ENCODE measurements at places on chromosomes 4 and X.
A peak's percentile ranks its signal among the peaks of the same experiment; 100 is the strongest.

- DNase-seq, result no peak
These were observed 59.3 kb downstream of the PHKA2 start for GRCh38 chrX:18924507-18925088.

GRCh38 chr4:144411119-144411518 lies 234.8 kb upstream of the HHIP start:
- no peak for DNase-seq

DNA sequence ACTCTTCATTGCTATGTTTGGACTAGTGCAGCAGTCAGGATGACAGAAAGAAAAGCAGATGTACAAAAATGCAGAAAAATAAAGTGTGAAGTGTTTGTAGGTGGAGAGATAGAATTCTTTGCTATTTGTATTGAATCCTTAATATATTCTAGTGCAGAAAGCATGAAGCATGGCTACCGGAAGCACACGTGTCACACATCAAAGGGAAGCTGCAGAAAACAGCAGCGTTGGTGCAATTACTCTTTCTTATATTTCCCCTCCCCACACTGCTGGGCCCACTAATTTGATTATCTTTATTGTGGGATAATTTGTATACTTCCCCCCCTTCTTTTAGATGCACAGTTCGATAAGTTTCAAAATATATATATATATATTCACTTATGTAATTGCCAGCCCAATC lies 35.9 kb upstream of the TAPT1 start:
- DNase-seq, result no peak

DNA sequence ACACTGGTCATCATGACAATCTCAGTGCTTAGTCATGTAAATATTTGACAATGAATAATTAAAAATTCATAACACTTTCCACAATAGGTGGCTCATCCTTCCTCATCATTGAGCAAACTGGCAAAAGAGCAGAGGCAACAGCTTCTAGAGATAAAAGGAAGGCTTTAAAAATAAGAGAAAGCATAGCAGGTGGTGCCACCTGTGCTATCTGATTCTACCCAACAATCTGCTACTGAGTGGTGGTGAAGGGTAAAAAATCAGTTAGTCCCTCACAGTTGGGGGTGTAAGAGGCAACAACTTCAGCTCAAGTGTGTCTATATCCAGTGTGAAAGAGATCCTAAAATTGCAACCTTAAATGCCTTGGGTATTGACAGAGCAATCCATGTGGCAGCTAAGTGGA lies 280.1 kb upstream of the PPARGC1A start:
- DNase-seq, result no peak

DNA sequence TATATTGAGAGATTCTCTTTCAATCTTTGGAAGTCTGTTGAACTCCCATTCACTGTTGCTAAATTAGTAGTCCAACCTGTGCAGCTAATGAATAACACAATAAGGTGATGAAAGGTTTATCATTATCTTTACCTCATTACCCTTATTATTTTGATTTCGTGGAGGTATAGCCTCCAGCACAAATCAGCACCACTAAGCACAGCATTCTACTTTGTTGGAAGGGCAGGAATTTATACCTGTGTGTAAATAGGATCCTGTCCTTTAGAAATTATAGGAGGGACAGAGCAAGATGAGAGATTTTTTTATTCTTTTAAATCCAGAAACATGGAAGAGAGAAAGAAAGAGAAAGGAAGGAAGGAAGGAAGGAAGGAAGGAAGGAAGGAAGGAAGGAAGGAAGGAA lies 454.1 kb downstream of the PDGFC start:
- no peak for DNase-seq

DNA sequence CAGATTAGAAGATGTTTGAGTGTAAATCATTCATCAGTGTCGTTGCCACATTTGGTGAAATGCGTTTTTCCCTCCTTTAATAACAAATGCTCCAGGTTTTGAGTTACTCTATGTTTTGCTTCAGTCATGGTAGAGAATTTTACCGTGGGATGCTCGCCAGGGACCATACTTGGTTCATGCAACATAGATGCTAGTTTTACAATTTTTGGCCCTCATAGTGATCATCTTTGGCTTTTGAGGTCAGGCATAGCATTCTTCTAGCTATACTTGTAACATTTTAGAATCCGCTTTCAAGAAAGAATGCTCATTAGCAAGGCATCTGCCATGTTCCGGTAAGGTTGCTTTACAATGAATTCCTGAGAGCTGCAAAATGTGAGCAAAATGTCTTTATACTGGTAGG lies 147.2 kb downstream of the SPCS3 start:
- no peak for DNase-seq

DNA sequence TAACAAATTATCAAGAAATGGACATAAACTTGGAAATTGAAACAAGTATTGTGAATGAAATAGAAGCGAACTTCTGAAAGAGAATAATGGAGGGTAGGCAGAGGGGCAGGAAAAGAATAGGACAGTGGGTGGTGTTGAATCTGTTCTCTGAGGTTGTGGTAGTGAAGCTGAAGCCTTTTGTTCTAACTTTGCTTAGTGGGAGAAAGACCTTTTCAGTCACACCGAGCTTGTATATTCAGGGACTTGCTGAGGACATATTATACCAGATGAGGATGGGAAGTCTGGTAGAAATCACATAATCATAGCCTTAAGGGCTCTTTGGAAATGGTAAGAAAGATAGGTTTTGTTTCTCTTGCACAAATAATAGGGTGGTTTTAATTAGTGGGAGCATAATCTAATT lies 115.4 kb upstream of the NDST4 start:
- DNase-seq, result no peak

DNA sequence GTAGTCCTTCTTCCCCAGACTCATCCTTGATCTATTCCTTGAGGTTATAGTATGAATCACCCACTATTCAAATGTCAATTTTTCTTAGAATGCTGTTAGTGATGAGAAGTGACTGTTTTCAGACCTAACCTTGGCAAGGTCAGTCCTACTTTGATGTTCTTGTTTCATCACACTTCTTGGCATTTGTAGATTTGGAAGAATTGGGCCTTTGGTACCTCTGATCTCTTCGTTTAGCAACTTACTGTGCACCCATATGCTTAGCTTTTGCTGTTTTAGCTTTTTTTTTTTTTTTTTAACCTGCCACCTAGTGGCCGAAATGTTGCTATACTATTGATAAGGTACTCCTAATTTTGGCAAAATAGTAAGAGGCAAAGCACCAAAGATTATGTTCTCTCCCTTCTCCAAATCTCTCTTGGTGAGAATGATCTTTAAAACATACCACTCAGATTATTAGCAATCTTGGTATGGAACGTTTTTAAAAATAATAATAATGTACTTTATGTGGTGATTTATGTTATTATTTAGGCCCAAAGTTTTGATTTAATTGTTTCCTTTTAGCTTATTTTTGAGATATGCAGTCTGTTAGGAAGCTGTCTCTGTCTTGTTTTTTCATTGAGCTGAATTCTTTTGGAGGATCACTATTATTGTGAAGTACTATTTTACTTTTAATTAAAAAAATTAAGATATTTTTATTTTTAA lies 16.6 kb downstream of the DCK start:
- DNase-seq, result no peak

DNA sequence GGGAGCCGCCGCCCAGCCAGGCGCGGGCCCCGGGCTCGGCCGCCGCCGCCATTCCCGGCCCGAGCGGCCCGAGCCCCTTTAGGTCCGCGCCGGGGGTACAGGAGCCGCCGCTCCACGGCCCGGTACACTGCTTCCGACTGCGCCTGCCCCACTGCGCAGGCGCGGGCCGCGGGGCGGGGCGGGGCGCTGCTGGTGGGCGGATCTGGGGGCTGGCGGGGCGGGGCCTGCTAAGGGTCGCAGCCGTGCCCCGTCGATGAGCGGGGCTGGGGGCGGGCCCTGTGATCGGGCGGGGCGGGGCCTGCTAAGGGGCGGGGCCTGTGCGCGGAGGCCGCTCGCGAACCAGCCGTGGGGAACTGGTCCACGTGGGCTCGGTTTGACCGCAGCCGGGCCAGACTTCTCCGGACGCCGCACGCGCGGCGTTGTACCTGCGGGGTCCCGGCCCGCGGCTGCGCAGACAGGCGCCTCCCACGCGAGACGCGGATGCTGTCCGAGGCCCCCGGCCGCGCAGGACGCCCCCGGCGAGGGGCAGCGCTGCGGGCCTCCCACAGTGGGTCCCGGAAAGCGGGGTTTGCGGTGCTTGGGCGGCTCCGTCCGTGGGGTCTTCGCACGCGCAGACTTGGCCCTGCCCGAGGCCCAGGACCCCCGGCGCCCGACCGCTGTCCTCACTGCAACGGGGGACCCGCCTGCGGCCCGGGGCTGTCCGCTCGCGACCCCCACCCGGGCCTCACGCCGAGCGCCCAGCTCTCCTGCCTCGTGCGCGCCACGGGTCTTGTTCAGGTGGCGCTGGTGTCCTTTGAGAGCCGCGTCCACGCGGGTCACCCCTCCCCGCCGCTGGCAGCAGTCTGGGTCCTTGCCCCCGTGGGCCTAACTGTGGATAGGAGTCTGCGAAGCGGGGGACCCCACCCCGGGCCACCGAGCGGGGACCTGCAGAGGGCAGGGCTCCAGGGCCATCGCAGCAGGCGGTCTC lies at the start of gene DGKQ:
DGKQ (minus strand) TSS at position 139 of the 967 bp plus-strand sequence; CDS start at position 52, 87 bp downstream.
- DNase-seq, result peak; percentile 47

DNA sequence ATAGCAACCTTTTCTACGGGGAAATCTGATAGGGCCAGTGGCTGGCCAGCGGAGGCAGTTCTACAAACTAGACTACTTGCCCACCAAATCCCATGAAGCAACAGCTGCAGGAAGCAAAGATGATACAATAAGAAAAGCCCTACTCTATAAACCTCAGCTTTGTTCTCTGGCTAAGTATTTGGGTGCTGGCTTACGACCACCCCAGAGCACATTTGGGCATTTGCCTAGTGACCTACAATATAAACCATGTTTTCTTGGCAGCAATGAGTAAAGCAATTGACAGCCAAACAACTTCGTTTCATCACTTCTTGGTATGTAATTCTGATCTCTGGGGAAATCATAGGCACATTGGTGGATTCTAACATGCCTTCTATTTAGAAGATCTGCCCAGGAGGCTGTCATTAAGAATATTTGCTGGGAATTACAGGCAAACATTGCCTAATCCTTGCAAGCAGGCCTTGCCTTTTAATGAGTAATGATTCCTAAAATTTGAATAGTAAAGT lies 7.5 kb upstream of the LHFPL1 start:
- DNase-seq, result no peak

GRCh38 chr4:48173056-48173991 lies 39.3 kb upstream of the TXK start:
- DNase-seq, result no peak

GRCh38 chr4:3193531-3194203 lies 55.3 kb upstream of the MSANTD1 start:
- DNase-seq, result peak; percentile 31
